T1000 (cell line): ENCODE measurements at places on chromosomes 11 and 22.

DNA sequence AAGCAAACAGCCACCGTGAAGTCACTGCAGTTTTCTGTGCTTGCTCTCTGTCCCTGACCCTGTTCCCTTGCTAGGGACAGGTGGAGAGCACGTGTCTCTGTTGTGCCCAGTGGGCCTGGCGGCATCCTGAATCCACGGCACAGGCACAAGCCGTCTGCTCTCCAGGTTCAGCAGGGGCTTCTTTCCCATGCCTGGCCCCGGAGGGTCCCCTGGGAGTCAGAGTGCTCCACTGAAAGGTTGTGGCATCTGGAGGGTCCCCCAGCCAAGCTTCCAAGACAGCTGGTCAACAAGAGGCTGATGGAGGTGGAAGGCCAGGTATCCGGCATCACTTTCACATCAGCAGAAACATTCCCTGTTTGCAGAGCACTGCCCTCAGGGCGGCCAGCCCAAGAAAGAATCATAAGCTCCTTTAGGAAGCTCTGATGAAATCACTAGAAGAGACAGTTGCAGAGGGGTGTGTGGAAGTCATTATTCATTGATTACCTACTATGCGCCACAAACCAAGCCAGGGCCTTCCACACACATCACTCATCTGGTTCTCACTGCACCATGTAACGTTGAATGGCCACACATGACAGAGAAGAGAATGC, 346.4 kb upstream of the B3GAT1 start:
- no peak for DNase-seq

GRCh38 chr11:10041332-10041731, 252.7 kb downstream of the SBF2 start:
- DNase-seq: no peak

GRCh38 chr22:48356731-48357130, 1470.9 kb downstream of the BRD1 start:
- no peak for DNase-seq

DNA sequence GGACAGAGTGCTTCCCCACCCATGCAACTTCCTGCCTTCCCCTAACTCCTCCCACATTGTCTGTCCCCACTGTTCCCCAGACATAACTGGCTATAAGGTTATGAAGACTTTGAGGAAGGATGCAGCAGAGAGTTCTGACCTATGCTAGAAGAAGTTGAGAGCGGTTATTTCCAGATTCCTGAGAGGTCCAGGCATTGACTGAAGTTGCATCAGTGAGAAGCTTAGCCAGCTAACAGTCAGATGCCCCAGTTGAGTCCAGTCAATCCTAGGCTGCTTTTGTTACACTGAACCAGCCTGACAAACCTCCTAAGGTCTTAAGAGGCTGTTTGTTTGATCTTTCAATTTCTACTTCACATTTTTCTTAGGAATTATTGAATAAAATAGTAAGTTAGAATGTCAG, 937.9 kb upstream of the CCDC90B start:
- no peak for DNase-seq

DNA sequence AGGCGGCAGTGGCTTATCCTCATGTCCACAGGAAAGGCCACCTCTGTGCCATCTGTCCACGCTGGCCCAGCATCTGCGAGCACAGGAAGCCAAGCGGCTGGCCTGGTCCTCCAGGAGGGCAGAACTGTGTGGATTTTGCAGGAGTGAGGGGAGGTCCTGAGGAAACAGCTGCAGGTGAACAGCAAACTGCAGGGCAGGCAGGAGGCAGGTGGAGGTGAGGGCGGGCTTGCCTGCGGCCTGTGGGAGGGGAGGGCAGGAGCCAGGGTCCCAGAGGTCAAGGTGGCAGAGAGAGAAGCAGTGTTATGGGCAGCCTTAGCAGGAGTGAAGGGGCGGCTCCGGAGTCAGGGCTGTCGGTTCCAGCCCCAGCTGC, 369.7 kb downstream of the SHANK2 start:
- no peak for DNase-seq

GRCh38 chr11:46238078-46238966, 39.1 kb upstream of the CREB3L1 start:
- peak; percentile 40 for DNase-seq

DNA sequence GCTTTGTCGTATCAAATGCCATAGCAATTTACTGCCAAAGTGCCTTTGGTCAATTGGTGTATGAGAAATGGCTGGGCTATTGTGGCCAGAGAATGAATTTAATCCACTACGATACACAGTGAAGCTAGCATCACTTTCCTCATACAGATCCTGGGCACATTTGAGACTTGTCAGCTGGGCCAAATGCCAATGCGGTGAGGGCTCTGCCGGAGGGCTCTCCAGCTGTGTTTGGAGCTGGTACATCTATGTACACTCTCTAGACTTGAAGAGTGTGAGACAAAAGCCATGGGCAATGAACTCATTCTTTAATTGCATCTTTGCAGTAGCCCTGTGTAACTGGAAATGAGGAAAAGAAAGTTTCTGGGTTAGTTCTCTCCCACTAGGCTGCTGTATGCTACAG, 1052.9 kb downstream of the NTM start:
- DNase-seq: no peak

GRCh38 chr22:48636746-48637145, 1190.9 kb downstream of the BRD1 start:
- DNase-seq: no peak

GRCh38 chr22:40855979-40856512, 393 bp downstream of the ST13 start:
- DNase-seq: no peak

- DNase-seq: no peak
Measured at GRCh38 chr11:121032546-121032945, 8.6 kb downstream of the TBCEL start.

GRCh38 chr22:46052801-46053562, 76.0 kb upstream of the WNT7B start:
- DNase-seq: no peak

GRCh38 chr11:812390-812789, 2.6 kb downstream of the RPLP2 start:
- no peak for DNase-seq

DNA sequence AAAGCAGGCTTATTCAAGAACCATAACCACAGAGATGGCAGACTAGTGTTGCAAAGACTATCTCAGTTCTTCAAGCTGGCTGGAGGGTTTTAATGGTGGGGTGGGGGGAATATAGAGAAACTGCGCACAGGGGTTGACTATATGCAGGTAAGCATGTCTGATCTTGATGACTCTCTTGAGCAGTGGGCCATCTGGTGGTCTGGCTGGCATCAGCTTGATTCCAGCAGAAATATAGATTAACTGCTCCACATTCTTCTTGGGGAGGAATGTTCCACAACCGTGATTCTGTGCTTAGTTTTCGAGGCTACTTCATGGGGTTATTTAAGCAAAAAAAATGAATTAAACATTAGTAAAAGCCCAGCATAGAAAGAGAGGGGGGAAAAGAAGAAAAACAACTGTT, 158.8 kb upstream of the PGR start:
- no peak for DNase-seq

- no peak for DNase-seq
Measured at GRCh38 chr11:85679576-85679975, 6.4 kb downstream of the CCDC89 start.

GRCh38 chr22:30286813-30287647, 2.3 kb downstream of the CASTOR1 start:
- DNase-seq: peak; percentile 40

GRCh38 chr11:35764417-35764816, 101.8 kb downstream of the TRIM44 start:
- no peak for DNase-seq

DNA sequence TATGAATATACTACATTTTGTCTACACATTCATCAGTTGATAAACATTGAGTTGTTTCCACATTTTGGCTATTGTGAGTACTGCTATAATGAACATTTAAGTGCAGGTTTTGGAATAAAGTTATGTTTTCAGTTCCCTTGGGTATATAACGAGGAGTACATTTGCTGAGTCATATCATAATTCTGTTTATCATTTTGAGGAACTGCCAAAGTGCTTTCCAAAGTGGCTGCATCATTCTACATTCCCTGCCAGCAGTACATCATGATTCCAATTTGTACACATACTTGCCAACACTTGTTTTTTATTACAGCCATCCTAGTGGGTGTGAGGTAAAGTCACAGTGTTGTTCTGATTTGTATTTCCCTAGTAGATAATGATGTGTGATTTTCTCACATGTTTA, 1458.6 kb upstream of the TENM4 start:
- no peak for DNase-seq

DNA sequence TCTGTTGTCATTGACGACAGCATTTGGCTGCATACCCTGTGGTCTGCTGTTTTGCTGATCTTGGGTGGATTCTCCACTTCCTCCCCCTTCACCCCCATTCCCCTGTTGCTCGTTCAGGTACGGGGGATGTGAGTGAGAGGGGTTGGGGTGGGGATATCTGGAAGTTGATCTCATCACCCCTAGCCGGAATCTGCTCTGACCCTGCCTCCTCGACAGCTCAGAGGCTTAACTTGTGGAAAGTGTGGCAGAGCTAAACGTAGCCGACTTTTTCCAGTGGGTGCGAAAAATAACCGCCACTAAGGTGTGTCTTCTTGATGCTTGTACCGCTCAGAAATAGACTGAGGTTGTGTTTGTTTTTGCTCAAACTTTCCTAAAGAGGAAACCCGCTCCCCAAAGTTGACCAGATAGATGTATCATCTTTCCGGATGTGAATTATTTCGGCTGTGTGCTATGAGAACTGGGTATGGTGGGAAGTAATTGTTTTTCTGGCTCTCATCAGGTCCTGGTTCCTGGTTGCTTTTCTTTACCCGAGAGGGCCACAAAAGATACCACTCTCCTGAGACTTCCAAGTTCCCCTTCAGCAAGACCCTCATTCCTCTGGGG, 6.6 kb downstream of the ZBTB16 start:
- no peak for DNase-seq

- DNase-seq: peak; percentile 7
Measured at GRCh38 chr11:15617126-15617525, 502.4 kb downstream of the INSC start.

DNA sequence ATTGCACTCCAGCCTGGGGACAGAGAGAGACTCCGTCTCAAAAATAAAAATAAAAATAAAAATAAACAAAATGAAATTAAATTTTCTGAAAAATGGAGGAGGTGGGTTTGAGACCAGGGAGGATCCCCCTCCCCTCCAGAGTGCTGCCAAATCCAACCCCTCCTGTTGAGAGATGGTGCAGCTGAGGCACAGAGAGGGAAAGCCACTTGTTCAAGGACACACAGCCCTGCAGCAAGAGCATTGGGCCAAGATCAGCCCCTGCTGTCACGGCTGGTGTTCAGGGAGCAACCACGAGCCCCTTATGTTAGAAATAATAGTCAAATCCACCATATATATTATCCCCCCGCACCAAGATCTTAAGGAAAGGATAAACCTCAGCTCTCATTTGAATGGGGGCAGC, 2.7 kb downstream of the MYO18B start:
- no peak for DNase-seq

GRCh38 chr11:34105957-34106504, 602 bp downstream of the NAT10 start:
- no peak for DNase-seq

- no peak for DNase-seq
Measured at GRCh38 chr11:61541598-61541997, 33.0 kb downstream of the LRRC10B start.

DNA sequence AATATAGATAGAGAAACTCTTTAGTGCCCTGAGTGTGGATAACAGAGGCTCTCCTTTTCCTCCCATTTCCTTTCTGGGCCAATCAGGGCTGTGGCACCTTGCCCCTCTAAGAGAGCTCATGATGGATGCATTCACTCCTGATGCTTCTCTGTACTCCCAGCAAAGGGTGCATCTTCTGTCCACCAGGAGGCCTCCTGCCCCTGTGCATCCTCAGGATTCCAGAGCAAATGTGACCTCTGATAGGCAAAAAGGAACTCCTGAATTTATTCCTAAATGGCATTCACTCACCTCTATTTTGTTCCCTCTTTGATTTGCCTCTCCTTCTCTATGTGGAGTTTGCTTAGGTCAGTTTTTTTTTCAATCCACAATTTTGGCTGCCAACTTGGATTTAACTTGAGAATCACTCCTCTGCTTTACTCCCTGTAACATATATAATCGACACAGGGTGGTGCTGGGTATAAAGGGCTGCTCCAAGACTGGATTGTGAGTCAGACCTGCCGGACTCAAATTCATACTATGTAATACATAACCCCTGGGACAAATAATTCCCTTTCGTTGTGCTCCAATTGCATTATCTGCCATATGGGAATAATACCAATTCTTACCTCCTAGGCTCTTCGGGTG, 1.1 kb upstream of the MRGPRX4 start:
- no peak for DNase-seq

- DNase-seq: no peak
Measured at GRCh38 chr11:26599425-26599824, 27.4 kb upstream of the MUC15 start.

DNA sequence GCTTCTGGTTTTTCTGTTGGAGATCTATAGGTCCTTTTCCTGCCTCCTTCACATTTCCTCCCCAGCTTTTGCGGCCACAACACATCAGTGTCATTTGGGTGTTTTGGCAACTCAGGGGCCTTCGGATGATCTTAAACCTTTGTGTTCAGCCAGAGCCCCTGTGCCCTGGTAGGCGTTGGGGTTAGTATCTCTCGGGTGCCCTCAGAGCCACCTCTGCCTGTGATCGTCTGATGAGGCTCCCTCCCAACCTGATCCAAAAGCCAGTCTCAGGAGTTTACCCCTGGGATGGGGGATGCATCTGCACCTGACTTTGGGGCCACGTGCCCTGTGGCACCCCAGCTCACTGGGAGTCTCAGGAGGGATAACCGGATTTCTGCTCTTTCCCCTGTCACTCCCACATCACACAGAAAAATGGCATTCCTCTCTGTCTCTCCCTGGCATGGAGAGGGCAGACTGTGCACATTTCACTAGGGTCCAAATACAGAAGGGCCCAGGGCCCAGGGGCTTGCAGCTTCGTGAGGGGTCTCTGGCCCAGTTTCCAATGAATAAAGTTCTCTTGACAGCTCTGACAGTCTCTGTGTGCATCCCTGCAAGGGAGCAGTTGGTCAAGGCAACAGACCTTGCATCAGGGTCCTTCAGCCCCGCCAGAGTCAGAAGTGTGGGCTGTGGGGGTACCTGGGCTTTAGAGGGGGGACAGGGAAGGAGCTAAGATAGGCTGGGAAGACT, 2.6 kb downstream of the RNF26 start:
- DNase-seq: no peak

- DNase-seq: no peak
Measured at GRCh38 chr11:2214527-2215229, 43.1 kb upstream of the TH start.

DNA sequence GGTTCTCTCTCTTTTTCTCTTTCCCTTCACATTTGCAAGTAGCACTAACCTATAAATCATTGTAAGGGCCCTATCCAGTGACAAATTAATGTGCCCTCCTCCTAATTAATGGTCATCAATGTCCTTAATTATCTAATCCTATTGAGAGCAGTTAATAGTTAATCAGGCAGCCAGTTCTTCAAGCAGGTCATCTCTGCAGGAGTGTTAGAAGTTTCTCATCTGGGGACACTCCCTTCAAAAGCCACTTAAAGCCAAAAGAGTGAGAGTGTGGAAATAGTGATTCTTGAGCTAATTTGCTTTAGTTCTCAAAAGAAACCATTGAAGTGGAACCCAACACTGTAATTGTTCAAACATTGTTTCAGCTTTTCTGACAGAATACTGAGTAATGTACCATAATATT, 141.6 kb downstream of the ELP4 start:
- DNase-seq: no peak

GRCh38 chr11:1931341-1932104, 12.0 kb downstream of the TNNT3 start:
- DNase-seq: no peak
